ENCODE measurements at places on chromosomes 11 and 22.

GRCh38 chr22:24953384-24954113, 1.0 kb downstream of the KIAA1671 start:
- DNase-seq: no peak

- no peak for DNase-seq
Measured at GRCh38 chr11:93560199-93560932, 17.2 kb upstream of the SMCO4 start.

DNA sequence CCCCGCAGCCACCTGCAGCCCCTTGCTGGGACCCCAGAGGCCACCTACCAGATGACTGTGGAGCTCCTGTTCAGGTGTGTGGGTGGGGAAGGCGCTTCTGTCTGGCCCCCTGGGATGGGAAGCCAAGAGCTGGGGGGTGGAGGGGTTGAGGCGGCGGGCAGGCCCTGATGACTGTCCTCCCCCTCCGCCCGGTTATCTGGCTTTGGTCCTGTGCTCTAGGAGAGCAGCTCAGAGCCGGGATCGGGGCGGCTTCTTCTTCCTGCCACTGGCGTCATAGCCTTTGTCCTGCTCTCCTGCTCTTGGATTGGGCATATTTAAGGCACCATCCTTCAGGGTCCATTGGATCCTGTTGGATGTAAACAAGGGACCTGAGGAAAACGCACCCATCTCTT, 38.4 kb downstream of the TPCN2 start:
- DNase-seq: no peak

GRCh38 chr11:72231396-72232259, 7.1 kb downstream of the INPPL1 start:
- no peak for DNase-seq

DNA sequence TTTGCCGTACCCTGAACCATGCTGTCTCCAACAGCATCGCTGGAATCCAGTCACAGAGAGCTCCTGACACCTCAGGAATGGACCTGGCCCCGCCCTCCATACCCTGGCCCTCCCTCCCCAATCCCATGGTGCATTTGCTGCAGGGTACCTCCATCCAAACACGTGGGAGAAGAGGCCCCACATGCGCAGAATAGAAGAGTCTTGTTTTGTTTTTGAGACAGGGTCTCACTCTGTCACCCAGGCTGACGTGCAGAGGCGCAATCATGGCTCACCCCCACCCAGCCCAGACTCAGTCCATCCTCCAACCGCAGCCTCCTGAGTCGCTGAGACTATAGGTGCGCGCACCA, 2.3 kb upstream of the PNPLA2 start:
- no peak for DNase-seq

DNA sequence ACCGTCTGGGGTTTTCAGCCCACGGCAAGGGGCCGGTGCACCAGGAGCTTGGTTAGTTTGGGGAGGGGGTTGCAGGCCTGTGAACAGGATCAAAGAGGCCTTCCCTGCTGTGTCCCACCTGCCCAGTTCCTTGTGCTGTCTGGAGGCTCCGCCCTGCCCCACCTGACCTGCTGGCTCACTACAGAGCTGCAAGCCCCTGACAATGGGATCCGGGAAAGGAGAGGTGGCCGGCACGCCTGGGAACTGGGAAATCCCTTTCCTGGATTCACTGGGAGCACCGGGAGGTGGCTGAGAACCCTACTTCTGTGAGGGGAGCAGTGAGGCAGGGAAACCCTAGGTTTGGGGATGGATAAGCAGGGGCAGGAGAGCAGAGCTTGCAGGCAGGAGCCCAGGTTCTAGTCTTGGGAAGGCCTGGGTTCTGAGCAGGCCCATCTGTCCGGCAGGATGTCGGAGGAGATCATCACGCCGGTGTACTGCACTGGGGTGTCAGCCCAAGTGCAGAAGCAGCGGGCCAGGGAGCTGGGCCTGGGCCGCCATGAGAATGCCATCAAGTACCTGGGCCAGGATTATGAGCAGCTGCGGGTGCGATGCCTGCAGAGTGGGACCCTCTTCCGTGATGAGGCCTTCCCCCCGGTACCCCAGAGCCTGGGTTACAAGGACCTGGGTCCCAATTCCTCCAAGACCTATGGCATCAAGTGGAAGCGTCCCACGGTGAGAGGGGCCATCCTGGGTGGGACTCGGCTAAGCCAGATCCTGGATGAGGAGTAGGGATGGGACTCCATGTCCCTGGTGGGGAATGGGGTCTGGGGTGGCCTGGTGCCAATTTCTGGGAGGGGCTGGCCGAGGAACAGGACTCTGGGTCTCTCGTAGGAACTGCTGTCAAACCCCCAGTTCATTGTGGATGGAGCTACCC, 786 bp downstream of the CAPN1 start:
- DNase-seq: no peak

Data from effector memory CD8-positive, alpha-beta T cell (primary cell).